ENCODE measurements at places on chromosomes 4 and X.

- no peak for DNase-seq
Observed at GRCh38 chr4:22129454-22130029, 181.0 kb upstream of the KCNIP4 start.

GRCh38 chr4:24949970-24950369 is 37.1 kb upstream of the CCDC149 start:
- no peak for DNase-seq

GRCh38 chr4:118798658-118799057 is 37.3 kb downstream of the SEC24D start:
- no peak for DNase-seq

DNA sequence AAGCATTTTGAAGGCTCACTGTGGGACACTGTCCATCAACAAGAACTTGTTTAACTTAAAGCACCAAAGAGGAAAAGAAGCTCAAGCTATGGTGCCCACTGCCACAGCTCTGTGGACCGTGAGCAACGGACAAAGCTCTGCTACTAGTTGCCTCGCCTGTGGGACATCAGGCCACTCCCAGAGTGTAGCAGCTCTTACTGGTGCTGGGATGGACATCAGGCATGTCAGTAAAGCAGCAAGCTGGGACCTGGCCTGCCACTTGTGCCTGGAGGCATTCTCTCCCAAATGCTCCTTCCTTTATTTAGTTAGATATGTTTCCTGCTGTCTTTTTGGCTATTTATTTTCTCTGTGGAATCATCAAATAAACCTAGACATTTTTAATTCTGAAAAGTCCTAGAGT is 46.7 kb downstream of the TMEM154 start:
- no peak for DNase-seq

- DNase-seq, result no peak
Observed at GRCh38 chr4:75470738-75471137, 43.5 kb downstream of the RCHY1 start.

All from stimulated activated CD4-positive, alpha-beta T cell treated with anti-CD3 and anti-CD28 coated beads, Interleukin-1b, Interleukin-23, amount 100 ng/mL, for 1 hour (primary cell).